Brain (organoid and tissue), 16 donors: ENCODE measurements at places on chromosomes 1 and 21. TPM values are rescaled to one million over a fixed set of nuclear protein-coding genes. Genes with fewer than 3 reads are reported as not detected.

TEDDM1 gene
- polyA plus RNA-seq = not detected

FCN3 gene
- 1.4 TPM for polyA plus RNA-seq

CFAP141 gene
- polyA plus RNA-seq = not detected

APOBEC4 gene
- polyA plus RNA-seq = not detected

FBLIM1 gene
- 53.3 TPM for polyA plus RNA-seq

FAM72B gene
- polyA plus RNA-seq = 12.5 TPM

PYHIN1 gene
- polyA plus RNA-seq = not detected

THRAP3 gene
- 59.5 TPM for polyA plus RNA-seq

XKR8 gene
- 3.2 TPM for polyA plus RNA-seq

PLCH2 gene
- 5.5 TPM for polyA plus RNA-seq

TNFSF4 gene
- 0.73 TPM for polyA plus RNA-seq

THEM5 gene
- not detected for polyA plus RNA-seq

CASQ2 gene
- 1.4 TPM for polyA plus RNA-seq

RAP1GAP gene
- polyA plus RNA-seq = 60.7 TPM

CD5L gene
- polyA plus RNA-seq = 1.9 TPM

TRABD2B gene
- polyA plus RNA-seq = 0.17 TPM

CLEC20A gene
- polyA plus RNA-seq = not detected

TTC13 gene
- 10.2 TPM for polyA plus RNA-seq

BLACAT1 gene
- polyA plus RNA-seq = 0.10 TPM

MANEAL gene
- polyA plus RNA-seq = 98.9 TPM

ATP1A2 gene
- 216 TPM for polyA plus RNA-seq

CGN gene
- polyA plus RNA-seq = 7.1 TPM

TRAF3IP3 gene
- 0.44 TPM for polyA plus RNA-seq

DNM3 gene
- 5.5 TPM for polyA plus RNA-seq

LCE1C gene
- polyA plus RNA-seq = not detected

HES5 gene
- polyA plus RNA-seq = 1.6 TPM

SIK1 gene
- polyA plus RNA-seq = 5.0 TPM

HFM1 gene
- 0.39 TPM for polyA plus RNA-seq

RWDD3 gene
- polyA plus RNA-seq = 2.5 TPM

RUSC1 gene
- polyA plus RNA-seq = 80.5 TPM

DCLRE1B gene
- polyA plus RNA-seq = 8.8 TPM

CELA3A gene
- polyA plus RNA-seq = not detected

SNX7 gene
- 2.2 TPM for polyA plus RNA-seq

CHIT1 gene
- 0.49 TPM for polyA plus RNA-seq

ITLN2 gene
- not detected for polyA plus RNA-seq

DUSP23 gene
- 30.4 TPM for polyA plus RNA-seq

SMCP gene
- polyA plus RNA-seq = not detected

SPRR2E gene
- not detected for polyA plus RNA-seq

FAM177B gene
- not detected for polyA plus RNA-seq

S100A9 gene
- polyA plus RNA-seq = 20.7 TPM

RASAL2 gene
- 4.0 TPM for polyA plus RNA-seq

OR6K3 gene
- polyA plus RNA-seq = not detected

C4BPB gene
- polyA plus RNA-seq = not detected
